Jurkat, Clone E6-1 (cell line): ENCODE measurements at places on chromosomes 12 and 14.

DNA sequence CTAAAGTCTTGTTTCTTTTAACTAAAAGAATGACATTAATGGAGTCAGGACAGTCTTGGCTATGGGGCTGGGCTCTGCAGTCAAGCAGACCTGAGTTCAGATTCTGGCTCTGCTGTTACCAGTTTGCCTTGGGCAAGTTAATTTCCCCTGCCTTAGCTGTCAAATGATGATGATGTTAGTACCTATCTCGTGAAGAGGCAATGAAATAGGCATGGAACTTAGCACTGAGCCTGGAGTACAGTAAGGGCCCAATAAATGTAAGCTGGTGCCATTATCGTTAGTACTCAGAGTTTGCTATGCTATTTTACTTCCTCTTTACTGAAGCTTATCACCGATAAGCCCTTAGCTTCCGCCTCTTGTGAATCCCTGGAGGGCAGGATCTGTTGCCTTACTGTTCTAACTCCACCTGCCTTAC, 8.5 kb downstream of the FBXW8 start:
- DNase-seq = no peak

GRCh38 chr14:56202256-56202655, 84.0 kb downstream of the PELI2 start:
- DNase-seq = no peak

DNA sequence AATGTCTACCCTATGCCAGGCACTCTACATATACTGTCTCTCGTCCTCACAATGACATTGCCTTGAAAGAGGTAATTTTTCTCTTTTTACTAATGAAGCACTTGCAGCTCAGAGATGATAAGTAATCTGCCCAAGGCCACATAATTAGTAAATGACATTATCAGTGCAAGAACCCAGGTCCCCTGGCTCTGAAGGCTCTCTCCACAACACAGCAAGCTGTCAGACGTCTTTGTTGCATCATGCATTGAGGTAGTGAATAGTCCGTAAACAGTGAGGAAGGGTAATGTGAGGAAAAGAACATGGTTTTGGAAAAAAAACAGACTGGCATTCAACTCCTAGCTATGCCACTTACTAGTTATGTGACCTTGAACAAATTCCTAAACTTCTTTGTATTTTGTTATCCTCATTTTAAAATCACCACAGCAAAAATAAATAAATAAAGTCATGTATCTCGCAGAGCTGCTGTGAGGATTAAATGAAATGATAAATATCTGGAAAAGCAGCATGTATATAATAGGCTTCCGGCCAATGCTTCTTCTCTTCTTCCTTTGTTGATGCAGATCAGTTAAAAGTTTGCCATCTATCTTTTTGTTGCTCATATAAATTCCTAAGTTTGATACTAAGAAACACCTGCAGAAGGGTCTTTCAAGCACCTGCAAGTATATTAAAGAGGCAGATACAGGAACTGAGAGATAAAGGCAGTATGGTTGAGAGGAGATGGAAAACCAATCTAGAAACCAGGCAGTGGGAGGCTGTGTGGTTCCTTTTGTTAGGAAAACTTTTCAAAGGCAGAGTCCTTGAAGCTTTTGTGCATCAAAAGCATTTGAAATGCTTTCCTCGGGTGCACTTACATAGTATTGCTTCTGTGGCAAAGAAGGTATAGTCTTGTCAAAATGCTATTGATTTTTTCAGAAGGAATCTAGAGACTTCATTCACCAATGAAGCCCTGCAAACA, 82.8 kb downstream of the BTG1 start:
- DNase-seq = no peak

- no peak for DNase-seq
These were observed 134.0 kb downstream of the GXYLT1 start for GRCh38 chr12:42010715-42011114.

DNA sequence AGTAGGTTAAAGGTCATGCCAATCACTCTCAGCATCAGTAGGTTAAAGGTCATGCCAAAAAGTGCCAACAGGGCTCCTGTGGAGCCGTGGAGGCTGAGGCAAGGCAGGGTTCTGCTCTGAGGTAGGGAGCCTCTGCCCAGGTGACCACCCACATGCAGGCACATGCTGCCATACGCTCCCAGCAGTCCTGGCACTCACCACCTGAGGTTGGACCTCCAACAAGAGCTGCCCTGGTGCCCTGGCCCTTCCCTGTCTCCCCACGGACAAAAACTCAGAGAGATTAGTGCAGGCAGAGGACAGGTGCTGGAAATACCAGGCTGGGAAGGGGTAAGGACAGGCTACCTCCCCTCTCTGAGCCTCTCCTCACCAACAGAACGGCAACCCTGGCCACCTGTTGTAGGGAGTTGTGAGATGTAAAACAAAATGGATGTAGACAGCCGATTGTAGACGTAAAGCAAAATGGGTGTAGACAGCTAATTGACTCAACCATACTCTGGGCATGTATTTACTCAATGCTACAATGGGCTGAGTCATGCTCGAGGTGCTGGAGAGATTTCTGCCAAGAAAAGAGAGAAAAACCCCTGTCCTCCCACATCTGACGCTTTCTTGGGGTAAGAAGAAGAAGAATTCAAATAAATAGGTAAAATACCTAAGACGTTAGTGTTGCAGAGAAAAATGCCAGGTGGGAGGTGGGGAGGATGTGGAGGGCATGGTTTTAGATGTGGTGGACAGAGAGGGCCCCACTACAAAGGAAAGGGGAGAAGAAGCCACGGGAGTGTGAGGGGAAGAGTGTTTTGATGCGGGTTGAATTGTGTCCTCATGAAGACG, 32.4 kb downstream of the LTBP2 start:
- peak; percentile 49 for DNase-seq

DNA sequence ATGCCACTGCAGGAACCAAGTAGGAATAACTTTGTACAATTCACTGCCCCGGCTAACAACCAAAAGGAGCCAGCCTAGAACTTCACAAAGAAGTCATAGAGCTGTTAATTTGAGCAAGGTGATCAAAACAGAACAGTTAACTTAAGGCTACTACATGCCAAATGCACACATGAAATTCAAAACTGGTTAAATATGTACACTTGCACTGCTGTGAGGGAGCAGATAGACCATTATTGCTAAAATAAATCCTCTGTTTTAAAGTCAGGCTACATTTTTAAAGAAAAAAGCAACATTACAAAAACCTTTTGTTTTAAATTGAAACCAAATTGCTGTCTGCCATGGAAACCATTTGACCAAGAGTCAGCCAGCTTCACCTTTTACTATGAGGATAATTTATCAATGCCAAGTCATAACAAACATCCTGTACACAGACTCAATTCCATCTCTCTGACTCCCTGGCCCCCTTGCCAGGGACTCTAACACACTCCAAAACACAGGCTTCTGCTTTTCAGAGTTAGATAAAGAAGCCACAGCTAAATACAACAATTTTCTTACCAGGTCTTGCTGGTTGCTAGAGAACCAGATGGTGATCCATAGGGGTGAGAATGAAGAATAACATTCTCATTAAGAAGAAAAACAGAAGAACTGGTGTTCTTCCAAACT, 84.0 kb downstream of the LRP6 start:
- no peak for DNase-seq

DNA sequence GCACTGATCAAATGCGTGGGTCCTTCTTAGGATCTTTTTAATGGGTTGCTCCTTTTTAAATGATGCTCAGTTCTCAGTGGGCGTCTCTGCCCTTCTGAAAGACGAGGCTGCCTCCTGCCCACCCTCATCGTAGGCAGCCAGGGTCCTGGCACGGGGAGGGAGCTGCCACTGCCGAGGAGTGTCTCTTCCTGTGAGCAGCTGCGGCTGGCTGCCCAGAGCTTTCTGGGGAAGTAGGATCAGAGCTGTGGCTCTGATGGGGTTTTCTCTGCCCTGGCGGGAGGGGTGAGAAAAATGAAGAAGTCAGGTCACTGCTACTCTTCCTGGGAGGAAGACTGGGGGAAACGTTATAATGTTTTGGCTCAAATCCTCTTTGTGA, 31.1 kb upstream of the BEGAIN start:
- DNase-seq = no peak

DNA sequence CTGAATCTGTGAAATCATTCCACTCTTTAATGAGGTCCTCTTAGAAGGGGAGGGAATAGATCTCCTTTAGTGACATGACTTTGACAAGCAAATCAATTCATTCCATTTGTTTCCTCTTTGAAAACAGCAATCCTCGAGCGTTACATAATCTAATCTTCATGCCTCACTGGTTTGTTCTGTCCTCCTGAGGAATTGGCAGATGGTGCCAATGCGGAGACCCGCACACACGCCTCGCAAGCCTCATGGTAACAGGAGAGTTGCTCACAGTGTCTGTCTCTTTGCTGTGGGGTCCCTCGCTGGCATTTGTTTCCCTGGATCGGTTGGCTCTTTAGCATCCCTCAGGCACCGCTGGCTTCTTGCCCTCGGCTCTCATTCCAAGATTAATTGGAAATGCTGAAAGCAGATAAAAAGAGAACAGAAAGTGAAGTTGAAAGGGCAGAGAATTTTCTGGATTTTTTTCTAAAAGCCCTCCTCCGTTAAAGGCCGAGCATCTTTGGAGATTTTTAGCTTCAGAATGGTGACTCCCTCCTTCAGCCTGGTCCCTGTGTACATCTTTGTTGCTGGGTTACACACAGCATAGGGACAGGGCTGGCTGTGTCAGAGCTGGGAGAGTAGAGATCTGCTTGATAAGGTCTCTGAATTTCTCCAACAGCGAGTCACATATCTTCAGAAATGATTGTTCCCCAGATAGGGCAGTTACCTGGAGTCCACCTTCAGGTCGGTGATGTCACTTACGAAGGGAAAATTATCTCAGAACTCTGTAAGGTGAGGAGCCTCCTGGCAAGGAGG, 10.1 kb upstream of the CABP1 start:
- DNase-seq = no peak

GRCh38 chr12:40688085-40688725, 4.0 kb upstream of the CNTN1 start:
- no peak for DNase-seq

DNA sequence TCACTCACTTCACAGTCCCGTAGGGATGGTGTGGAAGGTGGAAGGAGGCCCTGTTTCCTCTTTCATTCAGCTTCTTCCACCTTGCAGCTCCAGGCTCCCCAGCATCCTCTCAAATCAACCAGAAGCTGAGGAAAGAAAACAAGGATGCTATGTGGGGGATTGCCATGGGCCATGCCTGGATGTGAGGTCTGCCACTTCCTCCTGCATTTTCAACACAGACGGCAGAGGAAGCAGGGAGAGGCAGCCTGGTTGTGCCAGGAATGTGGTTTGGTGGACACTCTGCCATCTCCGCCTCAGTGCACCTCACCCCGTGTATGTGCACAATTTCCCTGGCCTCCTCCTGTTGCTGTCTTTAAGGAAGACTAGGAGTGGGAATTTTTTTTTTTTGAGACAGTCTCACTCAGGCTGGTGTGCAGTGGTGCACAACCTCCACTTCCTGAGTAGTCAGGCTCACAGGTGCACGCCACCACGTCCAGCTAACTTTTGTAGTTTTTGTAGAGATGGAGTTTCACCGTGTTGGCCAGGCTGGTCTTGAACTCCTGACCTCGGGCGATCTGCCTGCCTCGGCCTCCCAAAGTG, 99.2 kb downstream of the SLC15A4 start:
- DNase-seq = no peak

DNA sequence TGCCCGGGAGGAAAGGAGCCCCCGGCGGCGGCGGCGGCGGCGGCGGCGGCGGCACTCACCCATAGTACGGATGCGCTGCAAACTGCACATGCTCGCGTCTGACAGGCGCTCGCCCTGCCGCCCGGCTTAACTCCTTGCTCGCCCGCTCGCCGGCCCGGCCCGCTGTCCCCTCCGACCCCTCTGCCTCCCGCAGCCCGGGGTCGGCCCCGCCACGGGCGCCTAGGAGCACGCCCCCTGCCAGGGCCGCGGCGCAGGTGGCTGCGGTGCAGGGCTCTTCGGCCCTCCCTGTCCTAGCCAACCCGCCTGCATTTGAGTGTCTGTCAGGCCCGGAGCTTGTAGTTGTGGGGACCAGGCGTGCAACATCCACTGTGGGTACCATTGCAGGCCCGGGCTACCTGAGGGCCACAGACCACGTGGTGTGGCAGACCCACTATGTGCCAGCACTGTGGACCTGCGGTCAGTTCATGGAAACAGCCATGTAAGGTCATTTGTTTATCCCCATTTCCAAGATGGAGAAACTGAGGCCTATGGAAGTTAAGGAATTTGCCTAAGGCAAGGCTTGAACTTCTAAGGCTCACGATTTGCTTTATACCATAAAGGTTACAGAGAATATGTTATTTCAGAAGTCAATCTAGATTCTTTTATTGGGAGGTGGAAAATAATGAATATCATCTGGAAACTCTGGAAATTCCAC, 17.6 kb upstream of the PLEKHH1 start:
- no peak for DNase-seq

- no peak for DNase-seq
These were observed 10.0 kb upstream of the NRIP2 start for GRCh38 chr12:2844786-2845185.
